ENCODE measurements at places on chromosomes 2 and 18.

GRCh38 chr2:189613650-189614420 is 33.2 kb upstream of the SLC40A1 start:
- DNase-seq, result no peak

- no peak for DNase-seq
These were observed 54.1 kb upstream of the ODC1 start for GRCh38 chr2:10501980-10502802.

DNA sequence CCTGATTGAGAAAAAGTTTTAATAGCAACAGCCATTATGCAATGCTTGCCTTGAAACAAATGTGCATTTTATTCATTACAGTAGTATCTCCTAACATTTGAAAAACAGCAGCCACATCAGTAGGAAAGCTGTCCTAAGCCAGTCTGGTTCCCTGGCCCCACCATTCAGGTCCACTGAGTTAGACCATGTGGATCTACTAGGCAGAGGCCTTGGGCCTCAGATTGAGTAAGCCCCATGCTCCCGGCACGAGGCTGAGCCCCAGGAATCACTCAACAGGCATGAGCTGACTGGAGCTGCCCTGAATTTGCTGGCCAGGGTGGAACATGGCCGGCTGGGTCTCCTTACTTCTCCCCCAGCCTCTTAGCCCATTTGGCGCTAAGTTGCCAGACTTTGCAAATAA is 103.4 kb downstream of the ZFP36L2 start:
- DNase-seq, result no peak

DNA sequence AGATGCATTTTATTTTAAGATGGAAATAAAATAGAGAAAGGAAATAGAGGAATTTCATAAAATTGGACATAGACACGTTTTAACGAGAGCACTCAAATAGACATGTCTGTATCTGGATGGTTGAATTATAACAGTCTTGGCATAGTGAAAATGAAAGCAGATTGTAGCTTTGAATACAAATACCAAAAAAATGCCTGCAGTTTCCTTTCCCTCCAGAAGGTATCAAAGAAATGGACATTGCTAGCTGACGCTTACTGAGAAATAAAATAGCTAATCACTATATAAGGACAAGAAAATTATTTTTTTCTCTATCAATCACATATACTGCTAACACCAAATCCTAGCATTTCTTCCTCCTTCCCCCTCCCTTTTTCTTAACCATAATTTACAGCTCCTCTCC is 11.4 kb upstream of the MAPRE2 start:
- DNase-seq, result no peak

DNA sequence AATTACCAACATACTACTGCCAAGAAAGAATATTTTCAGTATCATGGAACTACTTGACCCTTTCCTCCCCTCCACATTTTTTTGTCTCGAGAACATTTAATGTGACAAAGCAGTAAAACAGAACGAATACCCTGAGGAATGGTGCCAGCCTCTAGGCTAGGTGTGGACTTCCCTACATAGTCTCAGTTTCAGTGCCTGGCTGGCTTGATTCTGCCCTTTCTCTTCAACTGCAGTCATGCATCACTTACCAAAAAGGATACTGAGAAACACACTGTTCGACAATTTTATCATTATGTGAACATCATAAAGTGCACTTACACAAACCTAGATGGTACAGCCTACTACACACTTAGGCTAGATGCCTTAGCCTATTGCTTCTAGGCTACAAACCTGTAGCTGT is 305.3 kb upstream of the HNRNPA3 start:
- no peak for DNase-seq

- no peak for DNase-seq
These were observed 1.4 kb upstream of the CAB39 start for GRCh38 chr2:230711224-230711623.

DNA sequence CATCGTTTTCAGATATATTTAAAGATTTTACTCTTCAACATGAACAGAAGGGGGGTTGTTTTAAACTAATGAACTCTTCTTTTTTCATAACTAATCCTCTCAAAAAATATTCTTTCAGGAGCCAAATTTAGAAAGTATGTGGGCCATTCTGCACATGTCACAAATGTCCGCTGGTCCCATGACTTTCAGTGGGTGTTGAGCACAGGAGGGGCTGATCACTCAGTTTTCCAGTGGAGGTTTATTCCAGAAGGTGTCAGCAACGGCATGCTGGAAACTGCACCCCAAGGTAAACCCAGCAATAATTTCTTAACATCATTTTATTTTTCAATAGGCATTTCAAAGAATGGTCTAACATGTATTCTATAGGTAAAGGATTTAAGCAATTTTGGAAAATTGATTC is 136.0 kb downstream of the EML6 start:
- DNase-seq, result no peak

DNA sequence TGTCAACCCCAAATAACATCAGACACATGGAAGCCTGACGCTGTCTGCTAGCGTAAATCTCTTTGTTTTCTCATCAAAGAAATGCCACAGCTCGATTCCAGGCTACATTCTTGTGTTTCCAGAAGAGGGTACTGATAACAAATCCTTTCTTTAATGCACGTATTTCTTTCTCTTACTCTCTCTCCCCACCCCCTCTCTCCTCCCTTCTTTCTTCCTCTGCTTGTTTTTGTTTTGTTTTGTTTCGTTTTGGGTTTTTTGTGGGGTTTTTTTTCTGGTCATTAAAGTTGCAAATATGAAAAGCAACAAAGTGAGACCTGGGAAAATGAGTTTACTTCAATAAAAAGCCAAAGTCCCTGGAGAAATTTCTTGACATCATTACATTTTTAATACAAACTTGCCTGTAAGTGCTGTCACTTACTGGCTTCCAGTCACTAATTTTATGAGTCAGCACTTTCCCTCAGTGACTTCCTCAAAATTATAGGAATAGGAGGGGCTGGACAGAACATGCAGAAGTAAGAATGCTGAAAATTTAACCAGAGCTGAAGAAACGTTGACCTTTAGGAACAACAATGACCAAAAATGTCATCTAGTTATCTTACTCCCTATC is 106.7 kb upstream of the NABP1 start:
- DNase-seq, result no peak

DNA sequence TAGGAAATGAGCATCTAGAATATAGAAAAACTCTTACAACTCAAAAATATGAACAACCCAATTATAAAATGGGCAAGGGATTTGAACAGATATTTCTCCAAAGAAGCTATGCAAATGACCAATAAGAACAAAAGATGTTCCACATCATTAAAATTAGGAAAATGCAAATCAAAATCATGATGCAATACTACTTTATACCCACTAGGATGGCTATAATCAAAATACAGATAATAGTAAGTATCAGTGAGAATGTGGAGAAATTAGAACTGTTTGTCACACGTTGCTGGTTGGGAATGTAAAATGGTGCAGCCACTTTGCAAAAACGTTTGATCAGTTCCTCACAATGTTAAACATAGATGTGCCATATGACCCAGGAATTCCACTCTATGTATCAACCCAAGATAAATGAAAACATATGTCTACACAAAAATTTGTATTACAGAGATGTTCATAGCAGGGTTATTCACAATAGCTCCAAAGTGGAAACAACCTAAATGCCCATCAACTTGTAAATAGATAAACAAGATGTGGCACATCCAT is 558.4 kb downstream of the SLC4A3 start:
- no peak for DNase-seq

DNA sequence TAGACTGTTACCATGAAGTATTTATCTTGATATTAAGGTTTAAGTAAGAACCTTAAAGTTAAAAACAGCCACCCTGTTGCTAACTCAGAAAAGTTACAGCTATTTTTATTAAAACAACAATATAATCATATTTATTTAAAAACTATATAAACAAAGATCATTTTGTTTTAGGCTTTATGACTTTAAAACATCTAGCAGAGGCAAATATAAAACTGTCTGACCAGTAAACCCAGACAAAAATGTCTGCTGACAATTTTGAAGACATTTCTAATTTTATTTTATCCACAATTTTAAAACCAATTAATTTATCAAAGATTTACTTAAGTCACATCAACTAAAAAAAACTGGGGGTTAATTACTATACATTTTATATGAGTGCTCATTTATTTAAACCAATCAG is 14.2 kb downstream of the RBM43 start:
- DNase-seq, result no peak

GRCh38 chr18:7575465-7576028 is 8.4 kb downstream of the PTPRM start:
- DNase-seq, result no peak

DNA sequence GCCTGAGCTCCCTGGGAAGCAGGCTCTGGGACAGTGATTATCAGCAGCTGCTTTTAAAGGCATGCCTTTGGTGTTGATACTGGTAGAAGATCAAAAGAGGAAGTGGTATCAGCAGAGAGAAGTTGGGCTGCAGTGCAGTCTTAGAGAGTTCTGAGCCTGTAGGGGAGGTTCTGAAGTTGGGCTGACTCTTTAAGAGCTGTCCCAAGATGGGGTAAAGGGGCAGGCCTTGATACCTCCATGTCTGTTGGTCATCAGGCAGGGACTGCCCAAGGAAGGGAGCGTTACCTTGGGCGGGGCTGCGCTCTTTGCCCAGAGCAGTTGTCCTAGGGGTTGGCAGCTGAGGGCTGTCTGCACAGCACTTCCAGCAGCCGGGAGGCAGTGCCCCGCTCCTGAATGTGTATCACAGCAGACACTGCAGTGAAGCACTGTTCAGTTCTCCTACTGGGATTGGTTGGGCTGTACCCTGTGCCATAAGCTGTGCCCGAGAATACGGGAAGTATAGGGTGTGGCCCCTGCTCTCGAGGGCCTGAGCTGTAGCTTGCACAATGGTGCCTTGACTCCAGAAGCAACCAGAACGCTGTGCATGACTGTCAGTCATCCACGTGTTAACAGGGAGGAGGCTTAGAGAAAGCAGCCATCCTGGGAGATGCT is 177.0 kb downstream of the CTIF start:
- no peak for DNase-seq
